ENCODE measurements at places on chromosomes 1 and 21. TPM values are rescaled to one million over a fixed set of nuclear protein-coding genes. Genes with fewer than 3 reads are reported as not detected.

The SLC6A9 gene
- total RNA-seq: 11.0 TPM

The DHRS3 gene
- total RNA-seq: 520 TPM

The OPRD1 gene
- total RNA-seq: not detected

The BEND5 gene
- 0.60 TPM for total RNA-seq

The EPHA10 gene
- not detected for total RNA-seq

The ANKRD65 gene
- total RNA-seq: 0.18 TPM

The SERPINC1 gene
- not detected for total RNA-seq

The DENND2D gene
- total RNA-seq: 3.9 TPM

The C1orf94 gene
- total RNA-seq: not detected

The AK4 gene
- total RNA-seq: 42.5 TPM

The NHLH1 gene
- not detected for total RNA-seq

The TLR5 gene
- 0.14 TPM for total RNA-seq

The THEMIS2 gene
- total RNA-seq: 3.8 TPM

The FALEC gene
- not detected for total RNA-seq

The RNF187 gene
- total RNA-seq: 118 TPM

The CAPZB gene
- total RNA-seq: 196 TPM

The RHD gene
- total RNA-seq: not detected

The FMO1 gene
- not detected for total RNA-seq

The LCE1A gene
- not detected for total RNA-seq

The TSSK3 gene
- total RNA-seq: 0.30 TPM

The FAM163A gene
- total RNA-seq: 0.05 TPM

The RRP1 gene
- total RNA-seq: 13.7 TPM

The STXBP3 gene
- 88.8 TPM for total RNA-seq

The C8A gene
- under 0.01 TPM for total RNA-seq

The NCMAP gene
- total RNA-seq: not detected

The YBX1 gene
- total RNA-seq: 899 TPM

The KAZN gene
- total RNA-seq: 4.8 TPM

The LIN28A gene
- not detected for total RNA-seq

The RHEX gene
- not detected for total RNA-seq

The GPR25 gene
- not detected for total RNA-seq

The TLCD4 gene
- 0.30 TPM for total RNA-seq

The MUL1 gene
- 30.6 TPM for total RNA-seq

The ECM1 gene
- 5.3 TPM for total RNA-seq

The BATF3 gene
- 0.42 TPM for total RNA-seq

The LCE5A gene
- not detected for total RNA-seq
